ENCODE measurements at places on chromosomes 1 and 21.

DNA sequence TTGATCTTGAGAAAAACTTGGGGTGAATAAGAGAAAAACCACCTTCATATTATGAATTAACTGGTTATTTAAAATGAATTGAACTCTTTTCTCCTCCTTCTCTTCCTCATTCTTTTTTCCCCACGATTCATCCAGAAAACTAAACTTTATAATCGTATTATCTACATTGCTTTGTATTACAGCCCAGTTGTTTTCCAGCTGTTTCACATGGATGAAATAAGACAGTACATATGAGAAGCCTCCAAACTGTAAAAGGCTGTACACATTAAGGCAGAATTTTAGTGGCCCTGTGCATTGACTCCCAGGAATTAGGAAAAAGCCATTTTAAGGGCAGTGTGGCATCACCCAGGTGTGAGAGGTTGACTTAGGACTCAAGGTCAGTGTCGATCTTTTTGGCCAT, 80.3 kb upstream of the PGBD5 start:
- DNase-seq = no peak

- no peak for DNase-seq
Observed at GRCh38 chr1:181452746-181453145, 30.6 kb upstream of the CACNA1E start.

- no peak for DNase-seq
Observed at GRCh38 chr1:174116042-174116441, 43.3 kb upstream of the RABGAP1L start.

DNA sequence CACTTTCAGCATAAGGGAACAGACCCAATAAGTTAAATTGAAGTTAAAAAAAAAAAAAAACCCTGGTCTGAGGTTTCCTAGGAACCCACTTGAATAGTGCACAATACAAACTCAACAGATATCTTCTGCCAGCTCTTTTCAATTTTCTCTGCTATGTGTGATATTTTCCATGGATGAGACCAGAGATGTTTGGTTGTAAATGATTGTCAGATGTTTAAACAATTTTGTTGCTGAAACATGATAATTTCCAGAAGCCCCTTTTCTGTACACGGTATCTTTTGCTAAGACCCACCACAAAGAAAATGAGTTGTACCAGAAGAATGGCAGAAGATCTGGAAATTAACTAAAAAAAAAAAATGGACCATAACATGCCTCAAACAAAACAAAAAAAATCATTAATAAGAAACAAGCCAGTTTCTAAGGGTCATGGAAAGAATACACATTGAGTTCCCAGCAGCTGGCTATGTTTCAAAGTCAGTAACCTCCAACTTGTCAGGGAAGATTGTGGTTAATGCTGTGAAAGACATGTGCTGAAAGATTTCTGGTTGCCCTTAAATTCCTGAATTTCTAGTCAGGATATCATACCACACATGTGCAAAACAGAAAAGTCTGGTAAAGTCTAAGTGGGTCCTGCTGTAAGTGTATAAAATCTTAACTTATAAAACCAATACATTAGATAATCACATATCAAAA, 35.6 kb upstream of the MGST3 start:
- DNase-seq = no peak

DNA sequence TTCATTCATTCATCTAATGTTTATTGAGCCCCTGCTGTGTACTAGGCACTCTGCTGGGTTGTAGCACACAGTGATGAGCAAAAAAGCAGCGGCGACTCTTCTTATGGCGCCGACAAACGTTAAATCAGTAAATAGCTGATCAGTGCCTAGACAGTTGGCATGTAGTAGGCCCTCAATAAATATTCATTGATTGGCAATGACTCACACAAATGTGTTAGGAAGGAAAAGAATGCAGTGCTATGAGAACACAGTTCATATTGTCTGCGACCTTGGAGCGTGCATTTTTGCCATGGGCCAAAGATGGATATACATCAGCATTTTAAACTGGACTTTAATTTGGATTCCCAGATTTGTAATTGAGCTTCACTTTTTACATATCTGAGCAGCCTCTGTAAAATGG, 52.0 kb downstream of the PRDM2 start:
- no peak for DNase-seq

DNA sequence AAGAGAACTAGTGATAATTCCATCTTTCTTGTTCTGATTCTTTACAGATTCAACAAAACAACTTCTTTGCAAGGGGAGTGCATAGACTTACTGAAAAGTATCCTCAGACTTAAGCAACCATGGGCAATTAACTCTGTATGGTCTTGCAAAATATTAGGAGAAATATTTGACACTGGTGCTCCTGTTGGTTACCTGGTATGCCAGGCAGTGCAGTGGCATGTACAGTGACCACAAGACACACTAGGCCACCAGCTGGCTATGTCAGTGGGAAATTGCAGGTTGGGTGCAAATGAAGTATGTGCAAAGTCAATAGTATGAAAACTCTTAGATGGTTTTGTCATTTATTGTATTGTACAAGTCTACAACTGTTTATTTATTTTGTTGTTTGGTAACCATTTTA, 34.5 kb downstream of the EPS15 start:
- no peak for DNase-seq

GRCh38 chr1:96465441-96465840, 256.1 kb upstream of the PTBP2 start:
- no peak for DNase-seq

DNA sequence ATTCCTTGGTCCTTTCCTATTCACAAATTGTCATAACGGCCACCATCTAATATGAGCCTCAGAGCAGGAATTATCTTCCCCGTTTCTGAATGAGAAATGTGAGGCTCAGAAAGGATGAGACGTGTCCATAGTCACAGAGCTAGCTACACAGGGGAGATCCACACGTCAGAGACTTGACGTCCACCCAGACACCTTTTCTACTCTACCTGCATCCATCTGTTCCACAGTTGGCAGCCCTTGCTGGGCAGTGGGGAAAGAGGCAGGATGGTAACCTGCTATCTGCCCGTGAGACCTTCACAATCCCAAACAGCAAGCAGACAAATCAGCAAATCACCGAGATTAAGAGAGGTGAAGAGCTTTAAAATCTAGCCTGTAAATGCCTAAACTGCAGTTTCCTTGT, 8.4 kb downstream of the RIMS3 start:
- no peak for DNase-seq

DNA sequence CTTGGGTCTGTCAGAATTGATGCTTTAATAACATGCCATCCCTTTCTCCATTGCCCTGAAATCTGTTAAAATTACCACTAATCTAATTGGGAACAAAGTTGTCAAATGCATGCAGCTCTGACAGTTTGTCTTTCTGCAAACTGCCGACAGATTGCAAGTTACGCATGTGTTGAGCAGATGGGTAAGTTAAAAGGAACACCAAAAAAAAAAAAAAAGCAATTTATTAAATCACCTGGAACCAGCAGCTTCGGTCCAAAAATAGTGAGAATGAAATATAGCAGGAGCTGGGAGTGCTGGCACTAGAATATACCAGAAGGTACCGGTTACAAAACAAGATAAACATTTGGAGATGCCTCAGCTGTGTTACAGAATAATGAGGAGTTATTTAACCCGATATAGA, 149.6 kb upstream of the C1orf87 start:
- no peak for DNase-seq

DNA sequence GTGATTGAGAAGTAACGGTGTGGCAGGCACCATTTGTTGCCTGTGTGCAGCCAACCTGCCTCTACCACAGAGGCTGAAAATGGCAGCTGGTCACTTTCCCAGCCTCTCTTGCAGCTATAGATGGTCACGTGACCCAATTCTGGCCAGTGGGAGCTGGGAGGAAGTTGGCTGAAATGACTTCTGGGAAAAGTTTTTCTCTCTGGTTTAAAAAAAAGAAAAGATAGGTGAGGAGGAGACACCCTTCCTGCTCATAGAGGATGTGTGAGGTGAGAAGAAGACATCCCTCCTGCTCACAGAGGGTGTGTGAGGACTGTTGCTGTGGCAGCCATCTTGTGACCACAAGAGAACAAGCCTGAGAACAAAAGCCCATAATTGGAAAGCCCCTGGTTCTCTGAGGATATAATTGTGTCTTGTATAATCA, 122.8 kb downstream of the SYF2 start:
- DNase-seq = no peak

DNA sequence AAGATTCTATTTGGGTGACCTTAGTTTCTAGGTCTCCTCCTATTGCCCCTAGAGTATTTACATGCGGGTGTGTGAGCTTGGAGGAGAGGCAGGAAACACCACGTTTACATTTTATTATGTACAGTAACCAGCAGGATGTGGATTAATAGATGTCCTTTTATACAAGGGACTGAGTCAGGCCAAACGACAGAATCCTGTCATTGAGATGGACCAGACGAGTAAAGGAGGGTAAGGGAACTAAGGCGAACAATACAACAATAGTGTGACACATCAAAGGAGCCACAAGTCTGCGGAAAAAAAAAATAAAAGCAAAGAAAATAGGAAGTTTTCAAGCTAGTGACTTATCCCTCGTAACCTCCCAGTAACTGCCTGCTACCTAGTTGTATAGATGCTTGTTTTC, 151.1 kb downstream of the GABPA start:
- DNase-seq = no peak

Measured in NCI-H2029 (cell line).